ENCODE measurements at places on chromosomes 1 and 21.
A peak's percentile ranks its signal among the peaks of the same experiment; 100 is the strongest.

GRCh38 chr1:115436596-115436995 lies 98.5 kb upstream of the NGF start:
- DNase-seq: no peak

DNA sequence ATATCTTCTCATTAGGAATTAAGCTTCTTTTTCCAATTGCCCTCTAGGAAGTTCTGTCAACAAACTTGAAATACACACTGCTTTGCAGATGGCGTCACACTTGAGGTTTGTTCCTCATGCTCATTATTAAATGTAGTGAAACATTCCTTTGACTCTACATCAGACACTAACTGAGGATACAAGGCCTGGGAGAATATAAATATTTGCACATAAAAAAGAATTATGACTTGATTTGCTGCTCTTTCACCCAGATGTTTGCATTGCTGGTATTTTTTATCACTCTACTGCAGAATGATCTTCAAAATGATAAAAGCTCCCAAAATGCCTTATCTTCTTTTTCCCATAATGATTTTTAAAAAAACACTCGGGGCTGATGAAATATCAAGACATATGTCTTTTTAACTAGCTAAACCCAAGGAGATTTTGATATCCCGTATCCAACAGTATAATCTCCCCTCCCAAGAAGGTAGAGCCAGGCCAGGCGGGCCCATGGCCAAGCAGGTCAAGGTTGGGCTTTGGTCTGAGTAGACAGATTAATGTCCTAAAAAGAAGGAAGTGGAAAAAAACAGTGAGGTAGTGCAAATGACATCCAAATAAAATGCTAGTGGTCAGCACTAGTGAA lies 264.6 kb downstream of the HHIPL2 start:
- DNase-seq: no peak

DNA sequence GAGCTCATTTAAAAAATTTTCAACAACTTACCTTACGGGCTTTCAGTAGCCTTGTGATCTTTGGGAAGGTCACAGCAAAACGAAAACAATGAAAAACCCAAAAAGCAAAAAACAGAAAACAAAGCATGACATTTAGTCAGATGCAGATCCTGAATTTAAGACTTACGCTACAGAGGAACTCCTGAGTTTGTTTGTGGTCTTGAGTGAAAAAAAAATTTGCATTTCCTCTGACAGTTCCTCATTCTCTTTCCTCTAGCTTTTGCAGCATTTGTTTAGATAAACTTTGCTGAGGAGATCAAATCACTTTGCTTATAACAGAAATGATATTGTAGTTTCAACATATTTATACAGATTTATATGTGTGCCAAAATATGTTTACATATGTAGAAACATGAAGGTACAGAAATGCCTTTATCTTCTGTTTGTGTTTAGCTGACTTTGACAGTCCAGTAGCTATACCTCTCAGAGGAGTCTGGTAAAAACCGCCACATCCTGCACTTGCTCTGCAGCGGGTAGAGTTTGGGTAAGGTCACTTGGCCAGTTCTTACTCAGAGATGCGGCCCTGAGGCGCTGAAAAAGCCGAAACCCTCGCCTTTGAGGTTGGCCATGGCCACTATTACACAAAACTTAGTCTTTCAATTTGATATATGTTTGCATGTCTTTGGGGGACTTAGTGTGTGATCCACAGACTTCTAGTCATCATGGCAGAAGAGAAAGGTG lies 142.5 kb downstream of the TNR start:
- DNase-seq: no peak

GRCh38 chr1:61174060-61174795 lies 91.9 kb downstream of the NFIA start:
- DNase-seq: no peak

- no peak for DNase-seq
Measured at GRCh38 chr21:8994640-8995511, 1526.5 kb upstream of the TPTE start.

DNA sequence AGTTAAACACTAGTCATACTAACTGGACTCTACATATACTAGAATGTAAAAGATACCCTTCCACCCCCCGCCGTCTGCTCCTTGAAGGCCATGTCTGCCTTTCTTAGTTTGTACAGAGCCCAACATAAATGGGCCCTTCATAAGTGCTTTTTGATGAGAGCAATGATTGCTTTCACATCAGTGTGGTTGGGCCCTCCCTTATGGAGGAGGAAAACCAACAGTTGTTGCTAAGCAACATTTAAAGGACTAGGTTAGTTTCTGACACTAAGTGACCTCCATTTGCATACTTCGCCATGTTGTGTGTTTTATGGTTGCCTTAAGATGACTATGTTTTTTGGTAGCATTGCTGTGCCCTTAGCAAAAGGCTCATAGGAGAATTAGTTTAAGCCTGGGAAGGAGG lies 182.0 kb upstream of the SGIP1 start:
- no peak for DNase-seq

GRCh38 chr21:15005391-15005790 lies 59.4 kb downstream of the NRIP1 start:
- DNase-seq: no peak

- DNase-seq: no peak
Measured at GRCh38 chr1:217911908-217912307, 280.8 kb downstream of the SPATA17 start.

DNA sequence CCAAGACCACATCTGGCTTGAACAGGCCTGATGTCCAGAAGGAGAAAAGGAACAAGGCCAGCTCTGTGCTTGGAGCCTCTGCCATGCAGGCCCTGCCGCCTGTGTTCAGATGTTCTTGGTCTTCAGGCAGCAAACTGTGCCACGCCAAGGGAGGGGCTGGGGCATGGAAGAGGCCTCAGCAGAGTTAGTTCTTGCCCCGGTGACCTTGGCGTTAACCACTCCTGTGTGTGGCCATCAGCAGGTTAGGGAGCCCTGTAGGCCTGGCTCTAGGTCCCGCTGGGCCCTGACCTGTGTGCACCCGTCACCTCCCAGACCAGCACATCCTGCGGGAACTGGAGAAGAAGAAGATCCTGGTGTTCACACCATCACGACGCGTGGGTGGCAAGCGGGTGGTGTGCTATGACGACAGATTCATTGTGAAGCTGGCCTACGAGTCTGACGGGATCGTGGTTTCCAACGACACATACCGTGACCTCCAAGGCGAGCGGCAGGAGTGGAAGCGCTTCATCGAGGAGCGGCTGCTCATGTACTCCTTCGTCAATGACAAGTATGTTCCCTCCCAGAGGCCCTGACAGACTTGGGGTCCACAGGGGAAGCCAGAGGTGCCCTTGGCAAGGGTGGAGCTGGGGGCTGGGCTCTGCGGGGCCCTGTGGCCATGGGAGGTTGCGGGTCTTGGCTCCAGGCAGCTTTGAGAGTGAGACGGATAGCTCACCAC lies 7.1 kb downstream of the ZC3H12A start:
- DNase-seq: no peak

DNA sequence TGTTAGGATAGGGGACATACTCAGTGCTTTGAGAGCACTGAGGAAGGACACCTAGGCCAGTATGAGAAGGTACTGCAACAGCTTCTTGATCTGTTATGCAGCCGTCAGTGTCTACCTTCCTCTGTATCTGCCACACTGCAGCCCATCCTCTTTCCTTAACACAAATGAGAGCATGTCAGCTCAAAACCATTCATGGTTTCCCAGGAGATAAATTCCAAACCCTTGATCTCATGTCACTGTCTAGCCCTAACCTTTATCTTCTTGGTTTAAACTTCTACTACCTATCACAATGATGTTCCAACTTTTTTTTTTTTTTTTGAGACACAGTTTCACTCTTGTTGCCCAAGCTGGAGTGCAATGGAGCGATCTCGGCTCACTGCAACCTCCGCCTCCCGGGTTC lies 1.4 kb downstream of the ZMYND12 start:
- no peak for DNase-seq

GRCh38 chr1:42173155-42173933 lies 8.8 kb upstream of the GUCA2A start:
- DNase-seq: peak; percentile 77

DNA sequence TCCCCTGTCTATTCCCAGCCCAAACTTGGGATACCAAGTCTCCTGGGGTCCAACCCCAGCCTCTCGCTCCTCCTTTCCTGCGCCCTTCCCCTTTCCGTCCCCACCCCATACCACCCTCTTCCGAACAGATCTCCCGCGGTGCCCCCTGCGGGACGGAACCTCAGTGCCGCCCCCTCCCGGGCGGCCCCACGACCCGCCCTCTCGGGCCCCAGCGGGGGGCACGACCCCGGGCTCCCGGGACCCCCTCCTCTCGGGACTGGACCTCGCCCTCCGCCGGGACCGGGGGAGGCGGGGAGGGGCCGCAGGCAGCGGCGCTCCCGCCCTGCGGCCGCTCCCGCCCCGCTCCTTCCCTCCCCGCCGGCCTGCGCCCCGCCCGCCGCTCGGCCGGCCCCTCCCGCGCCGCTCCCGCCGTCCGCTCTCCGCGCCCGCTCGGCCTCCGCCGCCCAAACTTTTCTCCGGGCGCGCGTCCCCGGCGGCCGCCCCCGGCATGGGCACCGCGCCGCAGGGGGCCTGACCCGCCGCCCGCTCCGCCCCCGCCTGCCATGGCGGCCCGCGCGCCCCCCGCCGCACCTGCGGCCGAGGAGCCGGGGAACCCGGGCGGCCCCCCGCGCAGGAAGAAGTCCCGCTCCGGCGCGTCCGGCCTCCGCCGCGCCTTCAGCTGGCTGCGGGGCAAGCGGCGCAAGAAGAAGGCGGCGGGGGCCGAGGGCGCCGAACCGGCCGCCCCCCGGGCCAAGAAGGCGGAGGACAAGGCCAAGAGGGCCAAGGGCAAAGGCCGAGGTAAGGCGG lies 39.0 kb upstream of the SYNC start:
- DNase-seq: no peak

- no peak for DNase-seq
Measured at GRCh38 chr21:15763359-15763758, 33.6 kb downstream of the USP25 start.

- DNase-seq: no peak
Measured at GRCh38 chr1:230627767-230628166, 14.5 kb upstream of the COG2 start.

- peak; percentile 69 for DNase-seq
Measured at GRCh38 chr1:230797942-230798365, 50.8 kb downstream of the CAPN9 start.

- peak; percentile 32 for DNase-seq
Measured at GRCh38 chr1:3483801-3484444, 29.5 kb downstream of the ARHGEF16 start.

- no peak for DNase-seq
Measured at GRCh38 chr1:28343405-28343804, 14.6 kb downstream of the MED18 start.

DNA sequence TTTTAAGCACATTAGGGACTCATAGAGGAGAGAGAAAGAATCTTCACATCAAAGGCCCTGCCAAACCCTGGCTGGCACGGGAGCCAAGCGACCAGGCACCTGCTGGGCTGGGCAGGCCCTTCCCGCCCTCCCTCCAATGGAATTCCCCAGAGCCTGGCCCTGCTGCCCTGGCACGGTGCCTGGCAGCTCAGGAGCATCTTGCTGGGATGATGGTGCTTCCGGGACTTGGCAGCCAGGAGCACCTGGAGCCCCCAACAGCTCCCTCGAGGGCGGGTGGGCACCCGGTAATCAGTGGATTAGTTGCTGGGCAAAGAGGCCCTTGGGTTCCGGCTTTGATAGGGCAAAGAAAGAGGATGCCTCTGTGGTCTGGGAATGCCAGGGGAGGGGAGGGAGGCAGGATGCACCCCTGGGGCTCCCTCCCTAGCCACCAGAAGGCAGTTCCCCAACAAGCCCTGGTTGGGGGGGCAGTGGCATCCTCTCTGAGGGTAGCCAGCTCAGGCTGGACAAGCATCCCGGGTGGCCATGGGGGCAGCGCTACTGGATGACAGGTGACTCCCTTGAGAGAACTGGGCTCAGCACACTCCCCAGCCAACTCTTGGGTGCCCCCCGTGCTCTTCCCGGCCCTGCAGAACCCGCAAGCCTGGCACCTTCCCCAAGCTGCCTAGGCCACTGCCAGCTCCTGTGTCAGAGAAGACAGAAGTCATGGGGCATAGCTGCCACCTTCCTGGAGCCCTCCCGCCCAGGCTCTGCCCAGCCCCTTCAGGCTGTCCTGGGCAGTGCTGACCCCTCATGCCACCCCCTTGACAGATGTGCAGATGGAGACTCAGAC lies 26.4 kb downstream of the KRTAP10-1 start:
- no peak for DNase-seq

DNA sequence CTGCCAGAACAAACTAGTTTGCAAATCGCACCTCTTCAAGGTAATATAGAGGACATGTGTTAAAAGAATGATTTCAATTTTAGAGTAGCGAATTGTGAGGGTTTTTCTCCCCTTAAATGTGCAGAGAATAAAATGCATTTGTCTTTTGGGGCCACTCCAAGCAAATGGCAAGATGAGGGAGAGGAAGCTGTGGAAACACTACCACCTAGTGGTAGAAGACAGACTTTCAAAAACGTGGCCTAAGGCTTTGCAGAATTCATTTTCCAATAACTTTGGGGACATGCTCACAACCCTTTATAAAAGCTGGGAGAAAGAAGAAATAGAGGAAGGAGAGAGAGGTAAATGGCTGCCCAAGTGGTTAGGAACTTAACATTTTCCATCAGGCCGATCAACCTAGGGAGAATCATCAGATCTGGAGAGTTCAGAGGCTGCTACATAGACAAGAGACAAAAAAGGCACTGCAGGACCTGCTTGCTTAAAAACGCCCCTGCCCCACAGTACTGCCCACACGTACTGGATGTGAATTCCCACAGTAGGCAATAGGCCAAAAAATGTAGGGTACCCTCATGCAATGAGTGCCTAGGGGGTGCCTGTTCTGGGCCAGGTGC lies 15.7 kb upstream of the RCAN1 start:
- DNase-seq: no peak

- DNase-seq: no peak
Measured at GRCh38 chr1:226882631-226883409, 12.4 kb downstream of the PSEN2 start.

GRCh38 chr1:247493106-247493505 lies 35.2 kb upstream of the OR2B11 start:
- no peak for DNase-seq

DNA sequence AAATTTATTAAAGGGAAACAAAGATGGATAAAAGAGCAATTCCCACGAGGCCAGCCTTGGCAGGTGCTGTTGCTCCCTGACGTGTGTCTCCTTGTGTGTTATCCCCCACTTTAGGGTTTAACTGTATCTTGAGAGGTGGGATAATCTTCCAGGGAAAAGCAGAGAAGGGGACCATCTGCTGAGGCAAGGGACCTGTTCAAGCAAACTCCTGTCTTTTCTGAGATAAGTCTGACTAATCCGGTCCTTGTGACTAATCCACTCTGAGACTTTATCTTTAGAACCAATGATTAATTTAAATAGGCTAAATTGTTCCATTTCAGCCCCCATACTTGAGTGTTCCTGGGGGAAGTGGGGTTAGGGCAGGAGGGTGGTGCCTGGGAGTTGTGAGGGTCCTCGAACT lies 163.6 kb downstream of the CAMTA1 start:
- no peak for DNase-seq

- peak; percentile 51 for DNase-seq
Measured at GRCh38 chr1:109307274-109308021, 637 bp upstream of the MYBPHL start.

- DNase-seq: no peak
Measured at GRCh38 chr1:151393583-151393982, 5.8 kb upstream of the PSMB4 start.

- DNase-seq: no peak
Measured at GRCh38 chr1:170267317-170267716, 121.6 kb downstream of the NTMT2 start.
